ENCODE measurements at places on chromosomes 7 and 10.

GRCh38 chr10:19706904-19707303 lies 109.3 kb upstream of the PLXDC2 start:
- no peak for DNase-seq

DNA sequence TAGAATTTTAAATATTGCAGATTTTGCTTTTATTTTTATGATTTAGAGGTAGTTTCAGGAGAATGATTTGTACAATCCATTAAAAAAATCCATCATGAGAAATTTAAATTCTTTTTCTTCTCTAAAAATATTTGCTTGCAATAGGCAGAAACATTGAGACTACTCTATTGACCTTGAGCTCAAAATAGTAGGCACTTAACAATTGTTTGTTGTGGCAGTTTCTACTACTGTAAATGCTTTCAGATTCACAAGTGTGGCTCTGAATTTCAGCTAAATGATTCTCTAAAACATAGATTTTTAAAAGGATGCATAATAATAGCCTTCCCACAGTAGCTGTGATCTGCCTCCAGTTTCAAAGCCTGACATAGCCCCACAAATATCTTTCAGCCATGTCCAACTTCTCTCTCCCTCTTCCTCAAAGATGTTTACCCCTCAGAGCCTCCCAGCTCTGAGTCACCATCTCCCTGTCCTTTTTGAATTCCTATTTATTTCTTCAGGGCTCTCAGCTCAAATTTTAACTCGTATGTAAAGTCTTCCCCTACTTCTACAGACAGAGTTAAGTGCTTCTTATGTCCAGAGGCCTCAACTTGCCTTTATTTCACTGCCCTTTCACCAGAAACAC lies 160.5 kb downstream of the AOAH start:
- DNase-seq, result no peak

- no peak for DNase-seq
Measured at GRCh38 chr7:145884716-145885514, 231.7 kb upstream of the CNTNAP2 start.

DNA sequence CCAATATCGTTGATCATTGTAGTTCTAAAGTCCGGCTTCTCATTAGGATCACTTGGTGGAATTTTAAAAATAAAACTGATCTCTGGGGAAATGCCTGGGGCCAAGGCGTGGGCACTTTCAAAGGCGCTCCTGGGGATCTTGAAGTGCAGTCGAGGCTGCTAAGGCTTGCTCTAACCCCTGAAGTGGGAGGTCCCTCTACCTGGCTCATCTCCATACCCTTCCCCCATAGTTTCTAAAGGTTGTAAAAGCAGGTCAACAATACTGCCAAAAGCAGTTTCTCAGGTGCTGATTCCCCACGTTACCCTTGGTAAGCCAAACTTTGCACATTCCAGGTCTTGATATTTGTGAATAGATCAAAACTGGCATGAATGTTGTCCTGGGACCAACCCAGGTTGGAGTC lies 79.0 kb upstream of the SP8 start:
- DNase-seq, result no peak

GRCh38 chr7:87463982-87464381 lies 11.5 kb downstream of the ABCB4 start:
- no peak for DNase-seq

DNA sequence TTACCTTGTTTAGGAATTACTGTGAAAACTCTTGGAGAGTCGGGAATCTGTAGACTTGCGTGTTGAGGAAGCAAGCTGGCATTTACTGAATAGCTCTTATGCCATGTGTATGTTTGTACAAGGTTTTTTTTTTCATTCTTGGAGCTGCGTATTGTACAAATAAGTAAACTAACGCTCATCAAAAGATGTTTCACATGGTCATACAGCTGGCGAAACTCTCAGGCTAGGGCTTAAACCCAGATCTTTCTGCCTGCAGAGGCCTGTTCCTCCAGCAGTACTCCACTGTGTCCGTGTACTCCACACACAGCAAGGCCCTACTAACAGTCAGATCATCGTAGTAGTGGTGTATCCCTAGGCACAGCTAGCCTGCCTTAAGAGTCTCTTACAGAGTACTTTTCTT lies 7.4 kb downstream of the EDRF1 start:
- no peak for DNase-seq

- DNase-seq, result no peak
Measured at GRCh38 chr7:31384466-31384865, 43.9 kb upstream of the NEUROD6 start.

DNA sequence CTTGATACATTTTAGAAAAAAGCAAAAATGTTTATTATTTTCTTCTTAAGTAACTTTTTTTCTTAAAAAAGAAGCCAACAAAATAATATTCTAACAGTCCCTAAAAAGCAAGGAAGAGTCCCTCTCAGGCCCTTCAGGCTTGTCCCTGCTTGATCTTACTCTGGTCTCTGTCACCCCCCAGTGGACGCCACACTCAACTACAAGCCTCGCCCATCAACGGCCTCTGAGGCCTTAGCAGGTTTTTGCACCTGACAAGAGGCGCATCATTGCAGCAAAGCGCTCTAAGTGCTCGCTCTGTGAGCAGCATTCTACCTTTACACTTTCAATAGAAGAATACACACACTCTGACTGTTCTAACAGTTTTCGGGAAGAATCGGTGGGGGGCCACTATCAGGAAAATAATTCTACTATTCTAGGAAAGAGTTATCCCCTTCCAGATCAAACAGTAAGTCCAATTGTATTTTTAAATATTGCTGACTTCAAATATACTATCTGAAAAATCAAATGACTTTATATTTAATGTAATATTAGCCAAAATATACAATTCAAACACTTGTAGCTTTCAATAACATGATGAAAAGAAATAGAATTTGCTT lies 139.2 kb downstream of the USP6NL start:
- no peak for DNase-seq

GRCh38 chr10:103232131-103232673 lies 13.5 kb upstream of the RPEL1 start:
- DNase-seq, result no peak

GRCh38 chr7:97187067-97187466 lies 69.6 kb downstream of the SDHAF3 start:
- no peak for DNase-seq

DNA sequence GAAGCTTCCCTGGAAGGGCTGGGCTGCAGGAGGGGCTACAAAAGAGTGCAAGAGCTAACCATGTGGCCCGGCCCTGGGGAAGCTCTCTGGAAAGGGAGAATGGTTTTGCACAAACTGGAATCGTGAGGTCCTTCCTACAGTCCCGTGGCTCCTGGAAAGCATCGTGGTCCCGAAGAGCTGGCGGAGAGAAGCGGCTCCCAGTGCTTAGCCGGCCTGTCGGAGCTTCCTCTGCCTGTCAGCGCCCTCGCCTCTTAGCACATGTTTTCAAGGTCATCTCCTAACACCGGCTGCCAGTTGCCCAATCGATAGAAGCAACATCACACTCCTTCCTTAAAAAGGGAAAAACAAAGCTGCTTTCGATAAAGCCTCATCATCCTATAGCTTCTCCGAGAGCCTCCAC lies 42.1 kb upstream of the MGMT start:
- DNase-seq, result no peak

Measured in esophagus squamous epithelium (tissue), 5 donors.